Heart left ventricle (tissue), 16 donors: ENCODE measurements at places on chromosomes 6 and 20.

- no peaks in the 10 kb centered on the region for H3K36me3 ChIP-seq
- DNase-seq: no peak
- no peak overlapping the region for H3K4me3 ChIP-seq
- no peaks in the 10 kb centered on the region for H3K27me3 ChIP-seq
- no peaks in the 10 kb centered on the region for H3K4me1 ChIP-seq
- H3K27ac ChIP-seq: no peak overlapping the region
These were observed 307.1 kb upstream of the RSPO3 start for GRCh38 chr6:126811321-126811720.

DNA sequence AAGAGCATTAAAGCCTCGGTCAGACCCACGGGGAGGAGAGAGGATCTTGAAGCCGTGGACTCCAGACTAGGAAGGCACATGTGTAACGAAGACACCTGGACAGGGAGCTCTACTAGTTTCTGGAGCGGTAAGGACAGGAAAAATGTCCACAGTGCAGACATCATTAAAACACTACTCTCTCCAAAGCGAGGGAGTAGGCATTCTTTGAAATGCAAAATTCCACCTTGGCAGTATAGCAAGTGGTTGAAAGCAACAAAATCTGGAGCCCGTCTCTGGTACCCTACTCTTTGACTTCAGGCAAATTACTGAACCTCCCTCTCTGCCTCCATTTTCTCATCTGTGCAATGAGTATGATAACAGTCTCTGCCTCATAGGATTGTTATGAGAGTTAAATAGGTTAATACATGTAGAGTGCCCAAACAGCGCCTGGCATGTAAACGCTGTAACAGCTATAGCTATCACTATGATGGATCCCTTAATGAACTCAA, 408 bp upstream of the CRIP3 start:
- peaks cover 19% of the 10 kb centered on the region for H3K4me1 ChIP-seq
- H3K36me3 ChIP-seq: no peaks in the 10 kb centered on the region
- H3K27me3 ChIP-seq: no peaks in the 10 kb centered on the region
- no peak overlapping the region for H3K4me3 ChIP-seq

GRCh38 chr6:1135726-1136414, 176.0 kb upstream of the FOXQ1 start:
- DNase-seq: no peak
- H3K36me3 ChIP-seq: no peaks in the 10 kb centered on the region
- H3K27ac ChIP-seq: no peak overlapping the region
- H3K4me1 ChIP-seq: no peaks in the 10 kb centered on the region
- H3K27me3 ChIP-seq: no peaks in the 10 kb centered on the region

GRCh38 chr6:46221222-46221793, 50.5 kb upstream of the ENPP5 start:
- DNase-seq: no peak
- H3K4me3 ChIP-seq: no peak overlapping the region
- H3K4me1 ChIP-seq: no peaks in the 10 kb centered on the region

DNA sequence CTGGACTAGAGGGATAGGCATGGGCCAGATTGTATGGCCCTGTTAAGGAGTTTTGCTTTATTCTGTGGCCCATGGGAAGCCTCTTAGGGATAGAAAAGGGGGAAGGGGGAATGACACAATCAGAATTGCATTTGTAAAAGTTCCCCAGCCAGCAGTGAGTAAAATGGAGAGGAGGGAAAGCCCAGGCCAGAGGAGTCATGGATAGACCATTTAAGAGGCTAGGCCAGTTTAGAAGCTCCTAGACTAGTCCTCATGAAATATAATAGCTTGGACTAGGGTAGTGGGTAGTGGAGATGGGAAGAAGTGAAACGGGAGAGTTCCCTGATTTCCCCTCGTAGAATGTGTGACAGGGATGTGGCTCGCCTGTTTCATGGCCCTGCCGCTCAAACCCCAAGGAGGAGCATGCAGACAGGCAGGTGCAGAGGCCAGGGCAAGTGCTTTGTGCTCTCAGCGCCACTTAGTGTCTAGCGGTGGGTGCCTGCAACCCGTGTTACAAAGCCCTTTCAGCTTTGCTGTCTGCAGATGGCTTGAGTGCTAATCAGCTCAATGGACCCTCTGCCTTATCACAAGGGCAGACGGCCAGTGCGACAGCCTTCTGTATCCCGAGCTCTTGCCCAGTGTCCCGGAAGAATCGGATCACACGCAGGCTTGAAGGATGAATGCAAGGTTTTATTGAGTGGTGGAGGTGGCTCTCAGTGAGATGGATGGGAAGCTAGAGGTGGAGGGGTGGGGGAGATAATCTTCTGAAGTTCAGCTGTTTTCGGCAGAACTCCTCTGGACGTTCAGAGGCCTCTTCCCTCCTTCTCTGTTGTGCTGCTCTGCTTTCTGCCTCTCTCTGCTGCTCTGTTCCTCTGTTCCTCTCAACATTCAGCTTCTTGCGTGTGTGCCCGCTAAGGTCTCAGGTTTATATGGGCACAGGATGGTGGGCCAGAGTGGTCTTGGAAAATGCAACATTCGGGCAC, 141.1 kb downstream of the CEP57L1 start:
- H3K36me3 ChIP-seq: no peaks in the 10 kb centered on the region
- H3K4me1 ChIP-seq: peaks cover 27% of the 10 kb centered on the region
- H3K27ac ChIP-seq: peak overlapping the region; percentile 51
- H3K27me3 ChIP-seq: no peaks in the 10 kb centered on the region
- H3K4me3 ChIP-seq: no peak overlapping the region

- H3K4me3 ChIP-seq: no peak overlapping the region
- H3K4me1 ChIP-seq: peaks cover 6% of the 10 kb centered on the region
These were observed 87.6 kb downstream of the BTBD9 start for GRCh38 chr6:38552121-38552520.

DNA sequence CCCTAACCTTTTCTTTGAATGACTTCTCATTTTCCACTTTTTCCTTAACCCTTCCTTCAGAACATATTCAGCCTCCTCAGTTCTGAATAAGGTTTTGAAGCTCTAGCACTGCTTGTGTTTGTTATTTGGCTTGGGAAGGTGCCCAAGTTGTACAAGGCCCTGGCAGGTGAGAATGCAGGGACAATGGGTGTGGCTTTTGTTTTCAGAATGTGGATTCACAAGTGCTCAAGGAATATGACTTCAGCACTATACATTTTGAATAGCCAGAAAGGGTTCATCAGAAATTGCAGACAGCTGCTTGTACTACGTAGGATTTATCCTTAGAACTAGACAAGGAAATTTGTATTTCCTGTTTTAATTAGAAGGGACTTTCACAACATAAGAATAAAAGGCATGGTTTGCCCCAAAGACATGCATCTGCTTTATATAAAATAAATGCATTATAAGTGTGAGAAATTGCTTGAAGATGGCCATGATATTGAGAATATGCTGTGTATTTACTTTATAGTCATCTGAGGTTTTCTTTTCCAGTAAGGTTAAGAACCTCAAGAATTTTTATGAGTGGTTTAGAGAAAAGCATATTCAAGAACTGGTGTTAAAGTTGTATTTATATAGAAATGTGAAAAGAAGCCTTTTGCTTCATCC, 29.3 kb upstream of the PRDM1 start:
- DNase-seq: no peak
- no peak overlapping the region for H3K27ac ChIP-seq
- no peaks in the 10 kb centered on the region for H3K27me3 ChIP-seq
- no peaks in the 10 kb centered on the region for H3K36me3 ChIP-seq

GRCh38 chr6:83006270-83006905, 59.3 kb downstream of the UBE3D start:
- H3K4me1 ChIP-seq: no peaks in the 10 kb centered on the region
- H3K36me3 ChIP-seq: no peaks in the 10 kb centered on the region
- H3K4me3 ChIP-seq: no peak overlapping the region
- no peaks in the 10 kb centered on the region for H3K27me3 ChIP-seq
- no peak for DNase-seq
